ENCODE measurements at places on chromosomes 2 and 18. TPM values are rescaled to one million over a fixed set of nuclear protein-coding genes. Genes with fewer than 3 reads are reported as not detected.

Gene TMEM178A
- total RNA-seq, result 1.5 TPM

Gene THOC1
- 111 TPM for total RNA-seq

Gene PLCD4
- total RNA-seq, result 0.24 TPM

DNA sequence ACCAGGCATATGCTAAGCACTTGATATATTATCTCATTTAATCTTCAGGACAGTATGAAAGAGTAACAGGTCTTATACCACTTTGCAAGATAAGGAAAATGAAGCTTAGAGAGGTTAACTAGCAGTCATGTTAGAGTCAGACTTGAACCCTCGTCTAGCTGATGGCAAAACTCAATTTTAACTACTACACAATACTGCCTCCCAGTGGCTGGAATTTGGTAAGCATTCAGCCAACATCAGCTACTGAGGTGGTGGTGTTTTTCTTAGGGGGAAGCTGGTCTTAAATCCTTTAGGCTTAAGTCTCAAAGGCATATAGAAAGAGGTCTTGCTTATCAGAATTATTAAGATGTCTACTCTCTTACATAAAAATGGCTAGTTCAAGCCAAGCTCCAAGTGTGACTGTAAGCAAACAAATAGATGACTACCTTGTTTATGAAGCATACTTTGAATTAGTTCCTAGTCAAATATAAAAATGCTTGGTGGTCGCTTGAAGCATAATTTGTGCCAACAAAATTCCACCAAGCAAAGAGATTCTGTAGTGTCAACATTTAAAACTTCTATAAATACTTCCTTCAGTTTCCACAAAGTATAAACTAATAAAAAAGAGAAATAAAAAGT, 325.4 kb upstream of the FIGN start:
- H3K27me3 ChIP-seq, result no peaks in the 10 kb centered on the region
- H3K4me1 ChIP-seq, result no peaks in the 10 kb centered on the region
- peaks cover 3% of the 10 kb centered on the region for H3K36me3 ChIP-seq
- no peak for DNase-seq
- no peak overlapping the region for H3K27ac ChIP-seq

GRCh38 chr18:47168509-47168908, 7.7 kb downstream of the IER3IP1 start:
- H3K4me3 ChIP-seq, result peak overlapping the region; percentile 7
- H3K27ac ChIP-seq, result peak overlapping the region; percentile 42
- peaks cover 32% of the 10 kb centered on the region for H3K4me1 ChIP-seq
- no peaks in the 10 kb centered on the region for H3K27me3 ChIP-seq

- H3K27ac ChIP-seq, result no peak overlapping the region
- DNase-seq, result no peak
- H3K36me3 ChIP-seq, result peaks cover 73% of the 10 kb centered on the region
- no peak overlapping the region for H3K4me3 ChIP-seq
- H3K27me3 ChIP-seq, result no peaks in the 10 kb centered on the region
Observed at GRCh38 chr2:224875841-224876240, 159.7 kb upstream of the CCDC195 start.

DNA sequence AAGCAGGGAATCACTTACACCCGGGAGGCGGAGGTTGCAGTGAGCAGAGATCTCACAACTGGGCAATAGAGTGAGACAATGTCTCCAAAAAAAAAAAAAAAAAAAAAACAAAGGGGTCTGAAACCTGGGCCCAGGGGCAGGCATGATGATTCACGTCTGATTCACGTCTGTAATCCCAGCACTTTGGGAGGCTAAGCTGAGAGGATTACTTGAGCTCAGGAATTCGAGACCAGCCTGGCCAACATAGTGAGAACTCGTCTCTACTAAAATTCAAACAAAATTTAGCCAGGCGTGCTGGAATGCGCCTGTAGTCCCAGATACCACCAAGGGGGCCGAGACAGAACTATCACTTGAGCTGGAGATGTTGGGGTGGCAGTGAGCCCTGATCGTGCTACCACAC, 30.3 kb downstream of the TEX44 start:
- peaks cover 23% of the 10 kb centered on the region for H3K4me1 ChIP-seq
- no peak overlapping the region for H3K4me3 ChIP-seq

GRCh38 chr2:191656792-191657191, 21.1 kb upstream of the NABP1 start:
- peaks cover 19% of the 10 kb centered on the region for H3K4me1 ChIP-seq
- DNase-seq, result no peak
- no peaks in the 10 kb centered on the region for H3K27me3 ChIP-seq
- no peak overlapping the region for H3K4me3 ChIP-seq
- H3K36me3 ChIP-seq, result peaks cover 2% of the 10 kb centered on the region
- no peak overlapping the region for H3K27ac ChIP-seq

DNA sequence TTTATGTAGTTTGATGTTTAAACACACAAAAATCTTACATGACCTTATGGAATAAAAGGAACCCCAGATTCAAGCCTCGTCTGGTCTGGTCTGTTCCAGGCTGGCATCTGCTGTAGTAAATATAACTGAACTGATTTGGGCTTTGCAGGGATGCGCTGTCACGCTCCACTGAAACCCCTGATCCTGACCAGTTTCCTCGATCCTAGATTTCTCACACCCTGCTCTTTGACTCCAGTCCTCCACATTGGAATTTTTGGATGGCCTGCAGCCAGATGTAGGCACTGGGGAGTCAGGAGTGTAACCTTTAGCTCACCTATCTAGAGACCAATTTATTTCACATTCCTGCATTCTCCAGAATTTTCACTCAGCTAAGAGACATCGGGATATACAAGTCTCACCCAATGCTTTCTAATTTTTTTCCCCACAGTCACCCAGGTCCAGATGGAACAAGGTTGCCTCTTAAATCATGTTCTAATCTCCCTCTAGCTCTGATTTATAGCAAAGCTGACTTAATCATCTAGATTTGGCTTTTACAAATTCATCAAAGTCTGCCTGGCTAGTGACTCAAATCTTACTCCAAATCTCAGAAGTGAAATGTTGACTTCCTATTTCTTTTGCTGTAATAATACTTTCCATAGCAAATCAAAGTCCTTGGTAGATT, 219.6 kb downstream of the CD226 start:
- DNase-seq, result no peak
- H3K4me3 ChIP-seq, result no peak overlapping the region
- H3K36me3 ChIP-seq, result no peaks in the 10 kb centered on the region
- peaks cover 9% of the 10 kb centered on the region for H3K4me1 ChIP-seq
- H3K27me3 ChIP-seq, result no peaks in the 10 kb centered on the region

- H3K4me1 ChIP-seq, result peaks cover 8% of the 10 kb centered on the region
- no peaks in the 10 kb centered on the region for H3K27me3 ChIP-seq
- DNase-seq, result no peak
Observed at GRCh38 chr2:27798948-27799645, 27.6 kb downstream of the MRPL33 start.

DNA sequence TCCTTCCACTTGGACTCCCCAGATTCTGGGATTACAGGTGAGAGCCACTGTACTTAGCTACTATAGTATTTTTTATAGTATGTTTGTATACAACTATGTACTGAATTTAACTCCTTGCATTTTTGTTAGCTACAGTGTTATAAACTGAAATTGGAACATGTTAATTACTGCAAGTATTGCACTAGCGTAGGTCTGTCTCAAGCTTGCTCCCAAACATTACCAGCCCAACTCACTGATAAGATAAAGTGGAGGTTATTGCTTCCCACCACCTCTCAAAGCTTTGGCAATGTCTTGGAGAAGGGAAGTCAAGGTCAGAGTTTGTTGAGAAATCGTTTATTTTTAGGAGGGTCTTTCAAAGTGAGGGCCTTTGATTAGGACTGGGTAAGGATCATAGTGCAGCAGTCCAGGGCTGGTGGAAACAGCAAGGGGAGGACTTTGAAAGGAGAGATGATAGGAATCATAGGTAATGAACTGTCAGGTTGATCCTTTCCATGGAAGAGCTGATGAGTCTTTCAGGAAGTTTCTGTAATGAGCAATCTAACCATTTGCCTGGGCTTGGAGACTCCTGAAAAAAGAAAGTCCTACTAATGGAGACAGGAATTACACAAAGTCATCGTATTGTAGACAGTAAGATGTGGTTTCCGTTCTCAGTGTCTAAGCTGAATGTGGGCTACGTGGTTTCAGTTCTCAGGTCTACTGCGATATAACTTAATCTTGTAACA, 257.1 kb downstream of the MYO3B start:
- H3K4me3 ChIP-seq, result peak overlapping the region; percentile 76
- H3K27ac ChIP-seq, result no peak overlapping the region
- peaks cover 23% of the 10 kb centered on the region for H3K4me1 ChIP-seq

Measured in activated T-cell treated with anti-CD3 and anti-CD28 coated beads, Interleukin-2, amount 50 U/mL, for 72 hours (primary cell).